ENCODE measurements at places on chromosomes 11 and 22.

- DNase-seq, result no peak
Observed at GRCh38 chr11:68965901-68966853, 14.6 kb downstream of the MRGPRD start.

DNA sequence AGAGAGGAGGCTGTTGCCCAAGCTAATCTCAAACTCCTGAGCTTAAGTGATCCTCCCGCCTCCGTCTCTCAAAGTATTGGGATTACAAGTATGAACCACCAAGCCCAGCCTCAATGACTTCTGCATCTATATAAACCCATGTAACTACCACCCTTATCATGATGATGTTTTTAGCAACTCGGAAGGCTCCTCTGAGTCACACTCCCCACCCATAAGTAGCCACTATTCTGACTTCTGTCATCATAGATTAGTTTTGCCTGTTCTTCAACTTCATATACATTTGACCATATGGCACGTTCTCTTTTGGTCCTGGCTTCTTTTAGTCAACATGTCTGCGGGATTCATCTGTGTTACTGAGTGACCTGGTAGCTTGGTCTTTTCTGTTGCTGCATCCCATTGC lies 6.4 kb upstream of the FOSL1 start:
- DNase-seq, result no peak

DNA sequence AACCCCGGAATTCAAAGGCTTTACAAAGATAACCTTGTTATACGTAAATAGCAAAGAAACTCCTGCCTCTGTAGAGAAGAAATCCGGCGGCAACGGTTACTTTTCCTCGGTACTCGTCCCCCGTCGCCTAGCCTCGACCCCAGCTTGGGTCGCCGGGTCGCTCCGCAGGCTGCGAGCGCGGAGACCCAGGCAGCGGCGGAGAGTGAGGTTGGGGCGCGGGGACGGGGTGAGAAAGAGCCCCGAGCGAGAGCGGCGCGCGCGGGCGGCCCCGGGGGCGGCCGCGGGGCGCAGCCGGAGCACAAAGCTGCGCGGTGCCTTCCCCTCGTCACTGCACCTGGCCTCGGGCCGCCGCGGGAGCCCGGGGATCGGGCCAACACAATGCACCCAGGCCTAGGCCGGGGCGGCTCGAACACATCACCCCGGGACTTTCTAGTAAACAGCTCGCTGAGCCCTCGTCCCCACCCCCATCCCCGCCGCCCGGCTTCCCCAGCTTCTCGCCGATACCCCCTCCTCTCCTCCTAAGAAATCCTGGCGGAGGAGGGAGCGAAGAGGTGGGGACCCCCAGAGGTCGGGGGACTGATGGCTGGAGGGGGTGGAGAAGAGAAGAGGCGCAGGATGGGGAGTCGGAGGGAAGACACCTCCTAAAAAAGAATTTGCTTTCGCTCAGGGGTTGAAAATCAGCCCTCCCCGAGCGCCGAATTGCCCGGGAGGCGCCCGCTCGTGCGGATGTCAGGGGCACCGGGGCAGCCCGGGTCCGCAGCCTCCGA lies 845 bp downstream of the MPPED2 start:
- no peak for DNase-seq

DNA sequence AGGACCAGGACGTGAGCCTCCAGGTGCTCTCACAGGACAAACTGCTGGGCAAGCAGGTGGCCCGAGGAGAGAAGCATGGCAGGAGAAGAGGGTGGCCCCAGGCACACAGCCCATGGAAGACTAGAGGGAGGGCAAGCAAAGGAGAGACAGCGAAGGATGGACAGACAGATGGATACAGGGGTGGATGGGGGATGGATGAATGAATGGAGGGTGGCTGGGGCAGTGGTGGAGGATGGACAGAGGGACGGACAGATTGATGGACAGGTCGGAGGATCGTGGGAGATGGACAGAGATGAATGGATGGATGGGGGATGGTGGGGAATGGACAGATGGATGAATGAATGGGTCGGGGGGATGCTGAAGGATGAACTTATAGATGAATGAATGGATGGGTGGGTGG lies 22.7 kb downstream of the ARVCF start:
- no peak for DNase-seq

GRCh38 chr11:45436118-45436517 lies 150.0 kb upstream of the SYT13 start:
- DNase-seq, result no peak

DNA sequence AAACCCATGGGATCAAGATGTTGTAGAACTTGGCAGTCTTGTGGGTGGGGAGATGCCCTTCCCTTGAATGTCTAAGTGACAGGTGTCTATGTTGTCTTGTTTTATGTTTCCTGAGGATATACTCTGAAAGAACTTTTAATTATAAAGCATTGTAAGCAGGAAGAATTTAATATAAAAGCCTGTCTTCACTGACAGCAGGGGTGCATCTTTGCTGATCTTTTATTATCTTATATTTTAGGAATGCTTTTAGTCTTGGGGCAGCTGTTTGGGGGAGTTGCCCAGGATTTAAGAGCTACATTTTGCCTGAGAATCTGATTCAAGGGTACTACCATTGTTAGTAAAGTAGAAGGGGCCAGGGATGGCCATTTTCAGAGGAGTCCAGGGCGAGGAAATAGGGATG lies 43.4 kb downstream of the IRAG1 start:
- no peak for DNase-seq

GRCh38 chr11:95229199-95229992 lies 1.6 kb downstream of the SESN3 start:
- no peak for DNase-seq

- no peak for DNase-seq
Observed at GRCh38 chr11:82174610-82175009, 559.1 kb downstream of the FAM181B start.

- DNase-seq, result no peak
Observed at GRCh38 chr11:127105593-127106541, 105.3 kb upstream of the KIRREL3 start.

DNA sequence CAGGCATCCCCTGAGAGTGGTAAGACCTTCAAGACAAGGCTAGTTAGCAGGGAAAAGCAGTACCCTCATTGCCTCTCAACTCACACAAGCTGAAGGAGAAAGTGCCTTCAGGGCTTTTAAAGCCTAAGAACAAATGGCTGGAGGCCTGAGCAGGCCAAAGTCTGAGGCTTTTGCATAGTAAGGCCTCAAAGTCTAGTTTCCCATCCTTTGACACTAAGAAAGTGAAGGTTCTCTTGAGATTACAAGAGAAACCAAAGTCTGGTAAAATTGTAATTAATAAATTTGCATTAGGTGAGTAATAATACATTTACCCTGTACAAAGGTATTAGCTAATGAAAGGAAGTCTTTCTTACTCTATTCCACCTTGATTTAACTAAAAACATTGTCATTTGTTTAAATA lies 47.0 kb upstream of the CCDC89 start:
- no peak for DNase-seq

DNA sequence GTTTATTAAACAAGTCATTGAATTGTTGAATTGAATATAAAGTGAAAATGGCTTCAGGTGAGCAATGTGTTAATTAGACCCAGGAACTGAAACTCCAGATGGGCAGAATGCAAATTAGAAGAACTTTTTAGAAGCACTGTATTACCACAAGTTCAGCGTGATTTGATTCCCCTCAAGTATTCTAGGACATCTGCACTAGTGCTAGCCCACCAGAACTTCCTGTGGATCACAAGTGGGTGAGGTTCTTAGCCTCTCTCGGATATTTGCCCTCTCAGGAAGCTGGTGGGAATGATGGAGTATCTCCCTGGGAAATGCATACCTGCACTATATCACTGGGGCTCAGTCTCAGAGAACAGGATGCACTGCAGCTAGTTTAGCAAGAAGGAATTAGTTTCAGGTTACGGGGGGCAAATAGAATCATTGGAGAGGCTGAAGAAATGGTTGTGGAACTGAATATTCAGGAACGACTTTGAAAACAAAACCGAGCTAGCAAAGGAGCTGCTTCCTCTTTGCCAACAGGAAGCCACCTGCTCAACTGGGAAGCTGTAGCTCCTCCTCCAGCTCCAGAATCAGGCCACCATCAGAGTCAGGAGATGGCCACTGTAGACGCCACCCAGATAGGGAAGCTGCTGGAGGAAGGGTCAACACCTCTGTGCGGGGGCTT lies 74.3 kb downstream of the DHCR7 start:
- DNase-seq, result no peak

- DNase-seq, result no peak
Observed at GRCh38 chr11:32005786-32006416, 85.0 kb upstream of the RCN1 start.

DNA sequence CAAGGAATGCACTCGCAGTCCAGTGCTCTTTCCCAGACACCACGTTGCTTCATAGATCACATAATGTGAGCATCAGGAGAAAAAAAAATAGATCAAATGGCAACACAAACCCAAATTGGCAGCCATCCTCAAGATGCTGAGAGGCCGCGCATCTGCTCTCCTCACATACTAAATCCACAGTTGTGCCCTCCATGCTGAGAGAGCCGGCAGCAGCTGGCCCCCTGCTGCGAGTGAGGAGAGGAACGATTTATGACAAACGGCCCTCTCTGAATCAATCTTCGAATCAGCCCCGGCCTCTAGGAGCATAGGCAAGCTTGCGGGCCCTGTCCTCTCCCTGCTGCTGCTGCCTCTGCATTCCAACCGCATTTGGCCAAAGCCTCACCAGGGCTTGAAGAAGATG lies 159.9 kb upstream of the TENM4 start:
- no peak for DNase-seq

DNA sequence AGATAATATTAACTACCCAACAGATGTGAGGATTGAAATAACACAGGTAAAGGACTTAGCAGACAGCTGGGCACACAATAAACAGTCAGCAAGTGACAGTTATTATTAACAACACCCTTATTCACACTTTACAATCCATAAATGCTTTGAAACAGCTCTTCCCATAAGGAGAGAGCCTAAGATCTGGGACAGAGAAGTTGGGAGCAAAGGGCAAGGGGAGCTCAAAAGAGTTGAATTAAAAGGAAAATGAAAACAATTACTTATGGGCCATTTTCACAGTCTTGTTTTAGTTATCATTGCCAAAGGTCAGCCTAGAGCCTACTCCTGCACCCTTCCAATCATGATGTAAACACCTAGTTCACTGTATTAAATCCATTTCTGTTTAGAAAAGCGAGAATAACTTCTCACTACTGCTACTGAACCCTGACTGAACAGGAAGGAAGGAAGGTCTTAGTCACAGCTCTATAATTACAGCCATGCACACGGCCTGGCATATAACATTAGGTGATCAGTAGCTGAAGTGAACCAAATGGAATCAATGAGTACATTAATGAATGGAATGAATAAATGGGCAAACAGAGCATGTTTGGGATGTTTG lies 111.3 kb downstream of the PLEKHA7 start:
- DNase-seq, result no peak
